ENCODE measurements at places on chromosomes 5 and 9.

DNA sequence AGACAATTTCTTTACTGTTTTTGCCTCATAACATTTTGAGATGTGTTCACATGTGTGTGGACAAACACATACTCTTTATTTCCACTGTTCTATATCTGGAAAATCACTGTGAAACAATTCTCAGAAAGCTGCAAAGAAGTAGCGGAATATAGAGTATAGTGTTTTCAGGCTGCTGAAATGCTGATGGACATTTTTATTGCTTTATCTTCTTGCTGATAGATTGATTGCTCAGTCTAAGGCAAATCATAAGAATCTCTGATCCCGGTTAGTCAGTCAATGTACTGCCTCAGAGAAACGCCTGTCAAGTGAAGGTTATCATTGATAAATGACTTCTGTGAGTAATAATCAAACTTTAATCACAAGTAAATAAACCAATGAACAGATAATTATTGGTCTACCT lies 364.9 kb upstream of the CTNND2 start:
- no peak for DNase-seq

GRCh38 chr9:71025201-71025600 lies 96.2 kb downstream of the TRPM3 start:
- DNase-seq: no peak

DNA sequence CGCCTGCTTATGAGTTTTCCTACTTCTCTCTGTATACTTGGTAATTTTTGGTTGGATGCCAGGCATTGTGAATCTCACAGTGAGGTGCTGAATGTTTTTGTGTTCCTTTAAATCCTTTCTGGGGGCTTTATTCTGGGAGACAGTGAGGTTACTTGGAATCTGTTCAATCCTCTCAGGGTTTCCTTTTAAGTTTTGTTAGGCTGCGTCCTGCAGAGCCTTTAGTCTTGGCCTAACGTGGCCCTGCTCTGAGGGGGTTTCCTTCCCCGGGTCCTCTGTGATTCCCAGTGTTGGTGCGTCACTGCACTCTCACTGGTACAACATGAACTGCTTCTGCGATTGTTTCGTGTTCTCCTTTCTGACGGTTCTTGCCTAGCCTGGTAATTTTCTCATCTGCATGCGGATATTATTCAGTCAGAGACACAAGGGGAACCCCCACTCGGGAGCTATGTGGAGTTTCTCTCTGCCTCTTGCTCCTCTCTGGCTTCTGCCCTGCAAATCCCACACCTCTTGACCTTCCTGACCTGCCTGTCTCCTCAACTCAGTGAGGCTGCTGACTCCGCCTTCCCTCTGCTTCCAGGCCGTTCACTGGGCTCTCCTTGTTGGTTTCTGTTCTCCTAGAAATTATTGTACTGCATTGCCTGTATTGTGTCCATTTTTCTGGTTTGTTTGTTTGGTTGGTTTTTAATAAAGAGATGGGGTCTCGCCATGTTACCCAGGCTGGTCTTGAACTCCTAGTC lies 128.1 kb downstream of the DAB2IP start:
- no peak for DNase-seq

DNA sequence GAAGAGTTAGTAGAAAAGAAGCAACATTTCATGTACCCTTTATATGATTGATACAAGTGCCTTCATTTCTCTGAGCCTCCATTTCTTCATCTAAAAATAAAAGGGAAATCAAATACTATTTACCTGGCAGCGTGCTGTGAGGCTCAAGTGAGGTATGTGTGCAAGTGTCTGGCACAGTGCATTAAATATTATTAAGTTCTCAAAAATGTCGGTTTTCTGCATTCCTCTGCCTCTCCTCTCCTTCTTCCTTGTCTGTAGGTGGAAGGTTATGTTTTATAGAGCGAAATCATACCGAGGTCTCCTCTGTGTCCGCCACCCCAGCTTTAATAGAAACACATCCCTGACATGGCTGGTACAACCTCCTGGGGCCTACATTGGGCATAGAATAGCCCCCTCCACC lies 93.0 kb downstream of the FGF18 start:
- no peak for DNase-seq

GRCh38 chr5:119309326-119309725 lies 46.5 kb upstream of the TNFAIP8 start:
- no peak for DNase-seq

- DNase-seq: no peak
These were observed 16.3 kb upstream of the PLCXD3 start for GRCh38 chr5:41526699-41527098.

GRCh38 chr5:134937526-134937925 lies 30.2 kb upstream of the CATSPER3 start:
- DNase-seq: no peak

DNA sequence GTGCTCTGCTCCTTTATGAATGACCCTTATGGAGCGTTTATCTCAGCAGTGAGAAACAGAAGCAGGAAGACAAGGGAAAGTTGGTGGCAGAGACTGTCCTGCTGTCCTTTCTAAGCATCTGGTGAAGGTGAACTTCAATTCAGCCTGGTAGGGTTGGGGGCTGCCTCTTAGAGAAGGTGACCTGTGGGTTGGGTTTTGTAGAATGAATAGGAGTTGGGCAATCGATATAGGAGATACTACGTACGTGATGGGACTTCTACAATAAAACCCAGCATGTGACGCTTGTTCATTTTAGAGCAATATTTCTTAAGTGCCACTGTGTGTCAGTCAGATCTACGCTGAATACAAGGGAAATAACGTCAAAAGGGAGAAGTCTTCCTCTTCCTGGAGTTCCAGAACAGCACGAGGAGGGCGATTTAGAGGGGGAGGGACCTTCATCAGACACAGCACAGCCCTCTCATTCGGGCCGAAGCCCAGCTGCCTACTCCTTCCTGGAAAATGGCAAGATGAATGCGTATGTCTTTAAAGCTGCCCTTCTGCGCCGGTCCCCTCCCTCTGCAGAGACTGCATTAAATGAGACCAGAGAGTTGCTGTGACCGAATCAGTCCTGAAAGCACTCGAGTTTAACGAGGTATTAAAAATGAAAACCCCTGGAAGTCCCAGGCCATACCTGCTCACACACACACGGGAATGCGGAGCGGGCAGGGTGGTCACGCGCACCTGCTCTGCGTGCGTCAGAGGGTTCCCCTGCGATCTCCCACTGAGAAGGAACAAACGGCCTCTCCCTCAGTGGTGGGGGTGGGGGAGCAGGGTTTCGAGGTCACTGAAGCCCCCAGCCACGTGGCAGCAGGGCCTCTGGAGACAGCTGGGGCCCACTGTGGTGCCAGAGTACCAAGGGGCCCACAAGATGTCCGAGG lies 85.3 kb upstream of the SARDH start:
- DNase-seq: no peak

DNA sequence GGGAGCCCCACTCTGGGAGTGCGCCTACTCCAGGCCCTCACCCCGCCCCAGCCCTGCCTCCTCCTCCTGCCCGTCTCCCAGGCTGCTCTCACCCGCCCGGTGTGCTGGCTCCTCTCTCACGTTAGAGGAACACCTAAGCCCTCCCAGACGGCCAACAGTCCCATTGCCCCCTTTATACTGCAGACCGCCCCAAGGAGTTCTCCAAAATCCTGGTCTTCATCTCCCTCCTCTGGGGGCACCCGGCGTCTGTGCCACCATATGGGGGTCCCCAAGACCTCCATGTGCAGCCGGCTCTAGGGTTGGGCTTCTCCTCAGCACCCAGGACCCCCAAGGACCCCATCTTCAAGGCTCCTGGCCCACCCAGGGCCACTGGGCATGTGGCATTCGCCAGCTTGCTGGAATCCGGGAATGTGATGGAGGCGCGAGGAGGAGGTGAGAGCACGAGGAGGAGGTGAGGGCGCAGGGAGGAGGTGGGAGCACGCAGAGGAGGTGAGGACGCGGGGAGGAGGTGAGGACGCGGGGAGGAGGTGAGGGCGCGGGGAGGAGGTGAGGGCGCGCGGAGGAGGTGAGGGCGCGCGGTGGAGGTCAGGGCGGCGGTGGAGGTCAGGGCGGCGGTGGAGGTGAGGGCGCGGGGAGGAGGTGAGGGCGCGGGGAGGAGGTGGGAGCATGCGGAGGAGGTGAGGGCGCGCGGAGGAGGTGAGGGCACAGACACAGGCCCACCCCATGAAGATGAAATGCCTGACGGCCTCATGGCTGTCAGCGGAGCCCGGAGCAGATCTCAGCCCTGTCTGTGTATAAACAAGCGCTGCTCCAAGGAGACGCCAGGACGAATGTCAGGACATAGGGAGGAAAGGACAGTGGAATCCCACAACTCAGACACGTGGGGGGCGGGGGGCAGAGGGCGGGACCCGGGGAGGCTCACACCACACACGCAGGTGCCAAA lies 41.2 kb downstream of the EXD3 start:
- DNase-seq: no peak

- no peak for DNase-seq
These were observed 18.2 kb downstream of the FAF2 start for GRCh38 chr5:176466245-176466871.

DNA sequence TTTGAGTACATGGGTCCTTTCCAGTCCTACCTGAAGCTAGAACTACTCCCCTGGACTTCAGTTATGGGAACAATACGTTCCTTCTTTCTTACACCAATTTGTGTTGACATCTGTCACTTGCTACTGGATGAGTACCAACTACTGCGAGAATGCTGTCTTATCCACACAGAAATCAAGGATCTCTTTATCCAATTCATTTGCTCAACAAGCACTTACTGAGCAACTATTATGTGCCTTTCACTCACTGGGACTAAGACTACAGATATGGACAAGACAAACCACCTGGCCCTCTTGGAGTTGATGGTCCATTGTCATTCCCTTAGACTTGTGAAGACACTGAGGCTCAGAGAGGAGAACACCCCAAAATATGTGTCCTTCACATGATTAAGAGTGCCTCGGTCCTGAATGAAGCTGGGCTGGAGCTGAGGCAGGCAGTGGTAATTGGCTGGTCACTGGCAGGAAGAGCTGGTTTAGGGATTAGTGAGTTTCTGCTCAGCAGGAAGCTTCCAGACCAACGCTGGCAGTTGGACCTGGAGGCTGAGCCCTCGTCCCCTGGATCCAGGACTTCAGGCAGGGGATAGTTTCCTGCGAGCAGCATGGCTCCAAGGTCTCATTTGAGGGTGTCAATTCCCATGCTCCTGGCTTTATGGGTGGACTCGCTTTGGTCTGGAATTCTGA lies 8.4 kb upstream of the ARSI start:
- DNase-seq: no peak

DNA sequence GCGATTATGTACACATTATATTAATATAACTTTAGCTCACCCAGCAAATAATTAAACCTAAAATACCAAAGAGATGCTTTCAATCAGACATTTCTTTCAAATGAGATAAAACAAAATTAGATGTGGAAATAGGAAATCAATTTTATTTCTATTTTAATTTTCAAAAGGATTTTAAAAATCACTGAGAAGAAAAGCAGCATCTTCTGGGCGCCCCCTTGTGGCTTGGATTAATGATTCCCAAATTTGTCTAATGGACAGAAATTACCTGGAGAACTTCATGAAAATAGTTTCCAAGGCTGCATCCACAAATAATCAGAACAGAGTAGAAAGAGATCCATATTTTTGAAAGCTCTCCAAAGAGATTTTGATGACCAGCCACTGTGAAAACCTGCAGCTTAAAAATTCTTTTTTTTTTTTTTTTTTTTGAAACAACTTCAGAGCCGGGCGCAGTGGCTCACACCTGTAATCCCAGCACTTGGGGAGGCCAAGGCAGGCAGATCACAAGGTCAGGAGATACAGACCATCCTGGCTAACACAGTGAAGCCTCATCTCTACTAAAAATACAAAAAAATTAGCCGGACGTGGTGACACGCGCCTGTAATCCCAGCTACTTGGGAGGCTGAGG lies 50.9 kb upstream of the CEMIP2 start:
- peak; percentile 36 for DNase-seq

DNA sequence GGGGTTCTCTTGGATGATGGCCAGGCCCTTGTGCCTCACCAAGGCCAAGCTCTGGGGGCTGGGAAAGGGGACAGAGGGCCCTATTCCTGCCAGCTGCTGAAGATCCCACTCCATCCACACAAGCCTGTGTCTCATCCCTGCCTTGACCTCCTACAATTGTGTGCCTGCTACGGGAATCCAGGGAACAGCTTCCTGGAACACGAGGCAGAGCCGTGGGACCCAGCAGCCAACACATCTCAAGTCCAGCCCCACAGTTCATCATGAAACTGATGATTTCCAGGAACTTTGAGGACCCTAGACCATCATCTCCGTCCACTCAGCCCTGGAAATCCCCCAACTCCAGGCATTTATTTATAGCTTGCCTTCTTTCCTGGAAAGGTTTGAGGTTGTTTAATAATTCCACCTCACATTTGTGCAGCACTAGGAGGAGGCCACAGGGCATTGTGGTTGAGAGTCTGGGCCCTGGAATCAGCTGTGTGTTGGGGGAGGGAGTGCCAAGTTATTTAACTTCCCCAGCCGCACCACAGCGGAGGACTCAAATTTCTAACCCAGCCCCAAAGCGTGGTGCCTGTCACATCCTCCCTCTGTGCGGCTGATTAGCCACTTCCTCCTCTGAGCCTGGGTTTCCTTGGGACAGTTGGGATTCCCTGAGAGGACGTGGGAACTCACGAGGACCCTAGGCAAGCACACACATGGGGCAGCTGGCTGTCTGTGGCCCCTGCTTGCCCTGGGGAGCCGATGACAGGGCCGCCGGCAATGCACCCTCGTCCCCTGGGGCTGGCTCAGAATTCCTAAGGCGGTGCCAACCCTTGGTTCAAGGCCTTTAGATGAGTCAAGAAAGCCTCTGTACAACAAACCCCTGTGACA lies 58.2 kb upstream of the GGTA1 start:
- no peak for DNase-seq

DNA sequence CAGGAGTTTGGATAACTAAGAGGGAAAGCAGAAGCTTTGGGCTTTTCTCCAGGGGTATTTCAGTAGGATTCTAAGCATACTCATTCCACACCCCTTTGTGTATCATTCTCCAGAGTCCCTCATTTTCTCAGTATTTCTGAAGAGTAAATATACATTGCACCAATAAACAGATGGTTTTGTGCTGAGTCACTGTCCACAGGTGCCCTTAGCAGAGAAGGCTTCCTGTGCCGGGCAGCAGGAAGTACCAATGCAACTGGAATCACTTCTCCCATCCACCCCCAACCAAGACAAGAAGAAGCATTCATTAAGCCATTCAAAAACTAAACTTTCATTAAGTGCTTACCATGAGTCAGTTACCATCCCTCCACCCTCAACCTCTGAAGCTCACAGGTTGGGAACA lies 3.6 kb upstream of the CCNJL start:
- DNase-seq: no peak

GRCh38 chr9:31601666-31602065 lies 782.8 kb upstream of the ACO1 start:
- no peak for DNase-seq

GRCh38 chr9:89189215-89189614 lies 10.6 kb upstream of the SHC3 start:
- DNase-seq: no peak

DNA sequence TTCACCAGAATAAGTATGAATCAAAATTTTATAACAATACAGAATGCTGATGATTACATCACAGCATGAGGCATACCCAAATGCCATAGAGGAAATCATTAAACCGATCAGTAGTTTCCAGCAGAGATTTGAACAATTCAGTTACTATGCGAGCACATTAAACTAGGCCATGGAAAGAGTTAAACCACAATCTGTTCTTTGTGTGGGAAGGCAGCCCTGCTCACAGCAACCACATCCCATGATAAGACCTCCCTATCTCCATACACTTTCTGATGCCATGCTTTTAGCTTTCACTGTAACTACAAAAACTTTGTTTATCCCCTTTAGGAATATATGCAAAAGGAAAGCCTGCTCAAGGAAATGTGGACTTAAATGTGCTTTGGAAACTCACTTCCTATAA lies 4.5 kb downstream of the NFIB start:
- DNase-seq: no peak

Measured in activated CD8-positive, alpha-beta memory T cell treated with anti-CD3 and anti-CD28 coated beads for 1 hour (primary cell).